Stomach (tissue), 19 donors: ENCODE measurements at places on chromosomes 7 and 10.

- no peak for DNase-seq
Measured at GRCh38 chr10:84214612-84215235, 10.6 kb downstream of the LRIT2 start.

DNA sequence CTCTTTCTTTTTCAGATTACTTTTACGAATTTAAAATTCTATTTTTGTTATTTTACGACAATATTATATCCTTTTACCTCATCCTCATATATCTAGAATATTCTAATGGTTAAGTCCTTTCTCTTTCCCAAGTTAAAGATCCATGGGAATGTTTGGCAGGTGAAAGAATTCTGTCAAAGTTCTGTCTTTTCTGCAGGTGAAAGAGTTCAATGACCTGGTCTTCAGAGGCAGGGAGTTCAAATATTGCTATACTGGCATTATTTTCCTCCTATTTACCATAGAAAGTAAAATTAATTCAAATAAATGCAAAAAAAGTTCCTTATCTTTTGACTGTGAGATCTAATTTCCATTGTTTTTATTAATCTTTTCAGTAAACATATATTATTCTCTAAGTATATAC, 194.3 kb downstream of the ARL4A start:
- DNase-seq: no peak

DNA sequence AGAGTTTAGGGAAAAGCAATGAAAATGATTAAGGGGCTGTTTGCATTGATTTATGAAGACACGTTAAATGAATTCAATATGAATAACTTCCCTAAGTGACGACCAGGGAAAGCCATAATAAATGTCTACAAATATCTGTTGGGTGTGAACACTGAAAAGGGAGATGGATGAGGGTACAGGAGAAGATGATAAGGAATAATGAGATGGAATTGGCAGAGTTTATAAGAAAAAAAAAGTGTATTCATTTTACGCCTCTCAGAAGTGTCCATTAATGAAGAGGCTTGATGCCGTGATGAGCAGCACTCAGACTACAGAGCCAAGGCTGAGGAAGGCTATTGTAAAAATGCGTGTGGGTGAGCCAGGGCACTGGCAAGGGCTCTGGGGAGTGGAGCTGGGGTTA, 346.7 kb upstream of the AKR1E2 start:
- no peak for DNase-seq

DNA sequence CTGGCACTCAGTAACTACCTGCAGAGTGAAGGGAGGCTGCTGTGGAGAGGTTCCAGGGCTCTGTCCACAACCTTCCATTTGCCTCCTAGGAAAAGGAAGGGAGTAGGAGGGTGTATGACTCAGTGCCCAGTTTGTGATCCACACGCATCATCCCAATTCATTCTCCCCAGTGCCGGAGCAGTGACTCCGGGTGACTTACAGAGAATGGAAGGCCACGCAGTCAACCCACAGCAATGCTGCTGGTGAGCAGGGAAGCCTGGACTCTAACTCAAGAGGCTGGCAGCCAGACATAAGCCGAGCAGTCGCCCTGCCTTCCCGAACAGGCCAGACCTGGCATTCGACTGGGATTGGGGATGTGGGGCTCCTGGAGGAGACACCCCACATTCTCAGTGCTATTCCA, 139.9 kb downstream of the SH3PXD2A start:
- DNase-seq: no peak

DNA sequence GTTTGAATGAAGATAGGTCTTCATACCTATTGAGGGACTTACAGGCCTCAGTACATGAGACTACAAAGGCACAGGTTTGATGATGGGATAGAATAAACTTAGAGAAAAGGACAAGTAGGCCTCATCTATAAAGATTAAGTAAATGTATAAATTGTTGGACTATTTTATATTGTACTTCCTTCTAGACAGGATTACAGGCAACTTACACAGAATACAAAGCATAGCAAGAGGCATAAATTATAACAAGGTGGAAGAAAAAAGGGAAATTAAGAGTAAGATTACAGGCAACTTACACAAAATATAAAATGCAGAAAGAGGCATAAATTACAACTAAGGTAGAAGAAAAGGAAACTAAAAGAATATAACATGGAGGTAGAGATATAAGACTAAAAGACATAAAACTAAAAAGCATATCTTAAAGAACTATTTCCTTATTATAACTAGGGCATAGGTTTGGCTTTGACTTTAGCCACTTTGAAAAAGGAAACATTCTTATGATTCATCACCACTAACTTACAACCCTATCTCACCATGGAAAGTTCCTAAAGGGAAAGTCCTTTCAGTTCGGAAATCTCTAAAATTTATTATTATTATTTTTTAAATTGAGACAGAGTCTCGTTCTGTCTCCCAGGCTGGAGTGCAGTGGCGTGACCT, 153.1 kb downstream of the GALNT11 start:
- DNase-seq: no peak

- no peak for DNase-seq
Measured at GRCh38 chr10:109922358-109922975, 844 bp downstream of the XPNPEP1 start.

DNA sequence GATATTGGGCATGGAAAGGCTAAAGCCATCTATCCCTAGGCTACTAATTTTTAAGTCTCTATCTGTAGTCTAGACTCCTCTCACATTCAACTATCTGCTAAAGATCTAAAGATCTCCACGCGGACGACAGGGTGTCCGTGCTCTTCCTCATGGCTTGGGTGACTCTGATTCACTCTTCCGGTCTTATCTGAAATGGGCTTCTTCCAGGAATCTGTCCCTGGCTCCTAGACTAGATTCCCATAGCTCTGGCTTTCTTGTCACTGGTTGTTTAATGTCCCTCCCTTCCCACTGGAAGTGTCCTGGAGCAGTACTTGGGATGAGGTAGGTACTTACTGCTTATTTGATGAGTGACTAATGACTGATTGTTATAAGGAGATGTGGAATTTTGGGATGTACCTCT, 62.0 kb upstream of the PODXL start:
- no peak for DNase-seq

DNA sequence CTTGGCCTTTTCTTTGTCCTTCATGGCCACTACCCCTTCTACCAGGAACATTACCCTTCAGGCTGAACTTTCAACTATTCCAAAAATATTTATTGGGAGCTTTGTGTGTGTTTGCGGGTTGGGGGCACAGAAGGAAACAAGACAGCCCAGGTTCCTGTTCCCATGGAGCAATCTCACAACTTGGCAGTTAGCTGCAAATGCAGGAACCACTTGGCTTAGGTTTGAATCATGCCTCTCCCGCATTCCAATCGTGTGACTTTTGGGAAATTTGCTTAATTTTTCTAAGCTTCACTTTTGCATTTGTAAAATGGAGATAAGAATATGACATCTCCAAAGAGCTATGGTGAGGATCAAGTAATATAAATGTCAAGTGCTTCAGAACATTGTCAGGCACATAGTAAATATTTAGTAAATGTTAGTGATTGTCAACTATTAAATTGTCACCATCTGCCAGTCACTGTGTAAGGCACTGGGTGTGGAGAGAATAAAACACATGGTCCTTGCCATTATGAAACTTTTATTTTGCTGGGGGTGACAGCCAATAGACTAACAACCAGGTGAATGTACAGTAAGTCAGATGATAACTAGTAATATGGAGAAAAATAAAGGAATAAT, 277.1 kb downstream of the SNX13 start:
- peak; percentile 28 for DNase-seq

DNA sequence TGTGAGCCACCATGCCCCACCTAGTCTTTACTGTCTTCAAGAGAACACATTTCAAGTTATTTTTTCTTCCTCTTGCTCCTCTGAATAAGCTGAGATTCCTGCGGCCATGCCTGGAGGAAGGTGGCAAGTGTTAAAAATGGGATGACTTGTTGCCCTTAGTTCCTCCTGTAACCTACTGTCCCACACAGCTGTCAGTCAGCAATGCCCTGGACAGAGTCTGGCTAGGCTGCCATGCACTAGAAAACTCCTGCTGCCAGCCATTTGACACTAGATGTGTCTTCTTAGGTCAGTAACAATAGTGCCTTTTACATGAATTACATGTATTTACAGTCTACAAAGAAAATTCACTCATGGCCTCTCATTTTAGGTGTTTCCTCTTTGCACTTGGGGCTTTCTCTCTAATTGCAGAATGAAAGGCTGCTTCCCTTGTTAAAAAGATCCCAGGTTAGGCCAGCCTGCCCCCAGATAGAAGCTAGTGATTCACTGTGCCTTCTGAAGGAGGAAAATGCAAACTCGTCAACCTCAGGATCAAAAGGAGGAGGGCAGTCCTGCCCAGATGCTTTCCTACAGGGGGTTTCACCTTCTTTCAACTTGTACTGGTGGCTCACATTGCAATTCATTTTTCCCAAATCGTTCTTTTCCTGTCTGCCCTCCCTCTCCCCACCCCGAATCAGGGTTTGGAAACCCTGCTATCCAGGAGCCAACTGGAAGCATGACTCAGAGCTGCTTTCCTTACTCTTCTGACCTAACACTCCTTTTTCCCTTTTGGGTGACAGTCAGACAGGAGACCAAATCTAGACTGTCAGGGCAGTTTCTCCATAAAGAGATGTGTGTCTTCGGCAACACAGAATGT, 136.6 kb downstream of the SPAG6 start:
- DNase-seq: no peak

- DNase-seq: no peak
Measured at GRCh38 chr10:120508393-120508792, 51.4 kb downstream of the PLPP4 start.

DNA sequence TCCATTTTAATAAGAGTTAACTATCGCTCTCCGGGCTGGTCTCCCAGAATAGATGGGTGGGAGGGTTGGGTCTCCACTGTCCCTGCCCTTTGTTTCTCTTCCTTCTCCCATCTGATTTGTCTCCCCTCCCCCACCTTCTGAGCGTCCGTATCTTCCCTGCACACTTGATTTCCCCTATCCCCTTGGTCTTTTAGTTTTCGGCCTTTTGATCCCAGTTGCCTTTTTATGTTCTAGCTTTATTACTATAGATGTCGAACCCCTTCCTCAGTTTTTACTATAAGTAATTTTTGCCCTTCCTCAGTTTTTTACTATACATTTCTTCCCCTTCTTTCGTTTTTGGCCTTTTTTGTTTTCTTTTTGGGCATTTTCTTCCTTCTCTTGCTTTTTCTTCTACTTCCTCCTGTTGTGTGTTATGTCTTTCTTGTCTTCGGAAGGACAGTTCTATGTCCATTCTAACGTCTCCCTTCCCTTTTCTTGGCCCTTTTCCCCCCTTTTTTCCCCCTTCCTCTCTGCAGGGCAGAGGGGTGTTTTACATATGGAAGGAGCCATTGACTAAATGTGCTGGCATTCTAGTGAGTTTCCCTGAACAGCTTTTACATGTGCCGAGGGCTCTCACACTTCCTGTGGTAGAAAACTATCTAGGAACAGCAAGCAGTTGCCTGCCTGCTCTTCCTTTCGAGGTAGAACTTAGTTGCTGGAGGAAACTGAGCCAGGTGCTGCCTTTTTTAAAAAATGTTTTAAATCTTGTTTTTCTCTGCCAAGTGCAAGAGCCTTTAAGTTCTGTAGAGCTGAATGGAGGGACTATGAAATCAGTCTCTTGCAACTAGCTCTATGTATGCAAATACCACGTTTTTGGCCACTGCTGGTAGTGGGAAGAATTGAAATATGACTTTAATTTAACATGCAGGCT, 2.8 kb downstream of the TET1 start:
- DNase-seq: peak; percentile 47

DNA sequence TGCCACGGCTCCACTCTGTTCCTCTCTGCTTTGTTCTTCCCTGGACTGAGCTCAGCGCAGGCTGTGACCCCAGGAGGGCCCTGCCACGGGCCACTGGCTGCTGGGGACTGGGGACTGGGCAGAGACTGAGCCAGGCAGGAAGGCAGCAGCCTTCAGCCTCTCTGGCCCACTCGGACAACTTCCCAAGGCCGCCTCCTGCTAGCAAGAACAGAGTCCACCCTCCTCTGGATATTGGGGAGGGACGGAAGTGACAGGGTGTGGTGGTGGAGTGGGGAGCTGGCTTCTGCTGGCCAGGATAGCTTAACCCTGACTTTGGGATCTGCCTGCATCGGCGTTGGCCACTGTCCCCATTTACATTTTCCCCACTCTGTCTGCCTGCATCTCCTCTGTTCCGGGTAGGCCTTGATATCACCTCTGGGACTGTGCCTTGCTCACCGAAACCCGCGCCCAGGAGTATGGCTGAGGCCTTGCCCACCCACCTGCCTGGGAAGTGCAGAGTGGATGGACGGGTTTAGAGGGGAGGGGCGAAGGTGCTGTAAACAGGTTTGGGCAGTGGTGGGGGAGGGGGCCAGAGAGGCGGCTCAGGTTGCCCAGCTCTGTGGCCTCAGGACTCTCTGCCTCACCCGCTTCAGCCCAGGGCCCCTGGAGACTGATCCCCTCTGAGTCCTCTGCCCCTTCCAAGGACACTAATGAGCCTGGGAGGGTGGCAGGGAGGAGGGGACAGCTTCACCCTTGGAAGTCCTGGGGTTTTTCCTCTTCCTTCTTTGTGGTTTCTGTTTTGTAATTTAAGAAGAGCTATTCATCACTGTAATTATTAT, 1.2 kb downstream of the CLDN4 start:
- peak; percentile 94 for DNase-seq

DNA sequence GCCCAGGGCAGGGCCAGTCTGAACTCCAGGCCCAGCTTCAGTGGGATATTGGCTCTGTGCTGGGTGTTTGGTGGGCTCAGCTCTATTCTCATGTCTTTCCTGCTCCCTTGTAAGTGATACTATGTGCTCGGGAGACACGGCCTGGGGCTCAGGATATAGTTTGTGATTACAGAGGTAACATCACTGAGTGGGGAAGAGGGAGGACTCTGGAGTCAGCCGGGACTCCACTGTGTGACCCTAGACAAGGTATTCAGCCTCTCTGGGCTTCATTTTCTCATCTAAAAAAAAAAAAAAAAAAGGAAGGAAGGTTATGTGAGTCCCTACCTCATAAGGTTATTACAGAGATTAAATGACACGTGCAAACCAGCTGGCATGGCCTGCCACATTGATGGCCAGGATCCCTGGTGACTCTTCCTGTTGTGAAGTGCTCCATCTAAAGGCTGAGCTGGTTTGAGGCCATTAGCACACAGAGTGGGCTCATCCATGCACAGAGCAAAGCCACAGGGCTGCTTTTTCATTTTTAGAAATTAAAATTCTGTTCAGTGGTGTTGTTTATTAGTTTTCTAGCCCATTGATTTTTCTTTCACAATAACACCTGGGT, 15.7 kb downstream of the SLC13A4 start:
- no peak for DNase-seq

GRCh38 chr7:92758796-92759431, 77.5 kb downstream of the CDK6 start:
- no peak for DNase-seq

DNA sequence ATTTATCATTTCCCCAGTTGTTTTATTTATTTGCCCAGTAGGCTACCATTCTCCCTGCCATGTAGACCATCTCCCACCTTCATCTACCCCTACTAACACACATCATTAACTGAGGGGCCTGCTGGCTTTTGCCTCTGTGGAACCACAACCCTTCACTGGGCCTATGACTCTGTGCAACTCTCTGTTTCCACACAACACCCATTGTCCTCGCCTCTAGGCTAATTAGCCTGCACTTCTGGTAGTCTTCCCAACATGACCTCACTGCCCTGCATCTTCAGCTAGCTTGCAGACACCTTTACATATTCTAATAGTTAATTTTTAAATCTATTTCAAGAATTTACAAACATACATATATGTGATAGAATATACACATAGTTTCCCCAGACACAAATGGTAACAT, 7.5 kb downstream of the ANKIB1 start:
- no peak for DNase-seq
